ENCODE measurements at places on chromosomes 7 and 10.
A peak's percentile ranks its signal among the peaks of the same experiment; 100 is the strongest.

DNA sequence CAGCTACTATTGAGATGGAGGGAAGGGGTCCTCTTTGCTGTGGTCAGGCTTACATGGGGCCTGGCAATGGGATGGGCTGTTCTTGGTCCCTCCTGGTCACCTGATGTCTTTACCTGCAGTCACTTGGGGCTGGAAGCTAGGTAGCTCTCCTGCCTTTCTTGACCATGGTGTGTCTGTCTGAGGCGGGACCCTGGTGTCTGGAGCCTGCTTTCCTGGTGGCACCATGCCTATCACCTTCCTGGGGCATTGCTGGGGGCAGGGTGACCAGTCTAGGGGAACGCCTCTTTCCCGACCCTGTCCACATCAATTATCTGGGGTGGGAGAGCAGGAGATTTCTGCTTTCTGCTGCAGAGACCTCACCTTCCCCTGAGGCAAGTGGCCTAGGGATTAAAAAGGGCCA, 55.6 kb downstream of the ARHGAP22 start:
- no peak for DNase-seq

DNA sequence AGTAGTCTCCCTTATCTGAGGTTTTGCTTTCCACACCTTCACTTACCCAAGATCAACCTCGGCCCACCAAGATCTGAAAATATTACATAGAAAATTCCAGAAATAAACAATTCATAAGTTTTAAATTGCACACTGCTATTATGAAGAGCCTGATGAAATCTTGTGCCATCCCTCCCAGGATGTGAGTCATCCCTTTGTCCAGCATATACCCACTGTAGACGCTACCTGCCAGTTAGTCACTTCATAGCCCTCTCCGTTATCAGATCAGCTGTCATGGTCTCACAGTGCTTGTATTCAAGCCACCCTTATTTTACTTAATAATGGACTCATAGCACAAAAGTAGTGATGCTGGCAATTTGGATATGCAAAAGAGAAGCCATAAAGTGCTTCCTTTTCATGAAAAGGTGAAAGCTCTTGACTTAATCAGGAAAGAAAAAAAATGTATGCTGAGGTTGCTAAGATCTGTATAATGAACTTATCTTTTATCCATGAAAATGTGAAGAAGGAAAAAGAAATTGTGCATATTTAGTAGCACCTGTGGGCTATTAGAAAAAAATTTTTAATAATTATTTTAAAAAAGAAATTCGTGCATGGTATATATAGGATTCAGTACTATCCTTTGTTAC, 9.8 kb upstream of the MRPS16 start:
- peak; percentile 46 for DNase-seq

DNA sequence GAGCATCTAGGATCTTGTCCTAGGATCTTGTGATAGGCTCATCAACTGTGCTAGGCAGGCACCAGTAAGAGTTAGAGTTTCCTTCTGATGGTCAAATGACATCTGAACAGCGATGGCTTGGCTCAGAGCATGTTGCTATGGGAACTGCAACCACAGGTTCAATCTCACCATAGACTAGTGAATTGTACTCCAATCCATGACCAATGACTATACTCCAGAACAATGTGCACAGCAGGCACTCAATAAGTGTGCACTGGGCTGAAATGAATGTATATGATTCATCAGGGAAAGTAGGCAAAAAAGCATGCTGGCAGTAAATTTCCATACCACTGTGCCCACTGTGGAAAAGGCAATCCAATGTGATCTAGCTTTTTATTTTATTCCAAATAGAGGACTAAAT, 163.6 kb upstream of the HPS1 start:
- DNase-seq: no peak

DNA sequence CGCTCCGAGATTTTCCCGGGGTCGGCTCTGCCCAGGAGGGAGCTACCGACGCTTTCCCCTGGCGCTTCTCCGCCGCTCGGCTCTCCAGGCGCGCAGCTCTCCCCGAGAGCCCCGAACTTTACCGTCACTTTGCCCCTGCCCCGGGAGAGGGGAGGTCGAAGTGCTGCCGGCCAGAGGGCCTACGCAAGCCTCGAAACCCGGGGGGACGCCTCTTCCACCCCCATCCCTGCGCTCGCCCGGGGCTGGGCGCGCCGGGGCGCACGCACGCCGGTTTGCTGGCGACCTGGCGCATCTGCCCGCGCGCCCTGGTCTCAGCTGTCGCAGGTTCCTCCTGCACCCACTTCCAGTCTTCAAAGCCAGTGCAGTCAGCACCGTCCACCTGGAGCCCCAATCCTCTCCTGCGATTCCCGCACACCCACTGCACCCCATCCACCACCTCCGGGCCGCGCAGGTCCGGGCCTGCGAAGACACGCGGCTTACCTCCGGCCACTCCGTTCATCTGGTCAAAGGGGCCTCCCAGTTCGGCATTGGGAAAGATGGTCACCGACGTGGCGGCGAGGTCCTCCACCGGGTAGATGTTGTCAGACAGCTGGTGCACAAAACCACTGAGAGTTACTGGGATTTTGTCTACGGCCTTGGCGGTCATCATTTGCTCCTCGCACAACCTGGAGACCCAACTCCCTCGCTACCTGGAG, 638 bp downstream of the EGR2 start:
- no peak for DNase-seq

- DNase-seq: no peak
Observed at GRCh38 chr10:116112232-116113231, 160.5 kb downstream of the GFRA1 start.

- DNase-seq: no peak
Observed at GRCh38 chr7:115603416-115603815, 427.1 kb downstream of the TFEC start.

- DNase-seq: peak; percentile 67
Observed at GRCh38 chr7:100545360-100546128, 6.5 kb downstream of the AGFG2 start.

GRCh38 chr7:112092709-112093395, 113.3 kb downstream of the DOCK4 start:
- no peak for DNase-seq

GRCh38 chr7:43758822-43759683, 573 bp downstream of the BLVRA start:
- no peak for DNase-seq

GRCh38 chr10:77290528-77291155, 347.0 kb downstream of the KCNMA1 start:
- DNase-seq: peak; percentile 78

DNA sequence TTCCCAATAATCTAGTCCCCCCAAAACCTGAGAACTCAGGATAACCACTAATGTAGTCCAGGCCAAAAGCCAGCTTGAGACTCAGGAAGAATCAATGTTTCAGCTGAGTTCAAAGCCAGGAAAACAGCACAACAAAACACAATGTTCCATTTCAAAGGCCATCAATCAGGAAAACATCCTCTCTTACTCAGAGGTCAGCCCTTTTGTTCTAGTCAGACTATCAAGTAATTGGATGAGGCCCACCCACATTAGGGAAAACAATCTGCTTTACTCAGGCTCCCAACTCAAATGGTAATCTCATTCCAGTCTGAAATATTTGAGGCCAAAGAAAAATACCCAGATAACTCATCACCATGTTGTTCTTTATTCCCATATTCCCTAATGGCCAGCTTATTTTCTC, 152.2 kb downstream of the SDHAF3 start:
- no peak for DNase-seq

DNA sequence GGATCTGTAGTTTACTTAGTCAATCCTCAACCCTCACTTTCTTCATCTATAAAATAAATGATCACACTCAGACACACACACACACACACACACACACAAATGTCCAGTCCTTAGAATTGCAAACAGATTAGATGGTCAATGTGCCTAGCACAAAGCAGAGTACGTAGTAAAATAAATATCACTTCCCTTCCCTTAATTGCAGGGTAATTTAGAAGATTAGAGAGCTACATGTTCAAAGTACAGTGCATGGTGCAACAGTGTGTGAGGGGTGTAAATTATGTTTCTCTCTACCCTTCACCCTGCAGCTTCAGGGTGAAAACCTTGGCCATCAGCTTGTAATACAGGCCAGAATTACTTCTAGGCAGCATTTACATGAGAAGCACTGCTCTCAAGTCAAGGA, 187.0 kb upstream of the GHITM start:
- DNase-seq: no peak

DNA sequence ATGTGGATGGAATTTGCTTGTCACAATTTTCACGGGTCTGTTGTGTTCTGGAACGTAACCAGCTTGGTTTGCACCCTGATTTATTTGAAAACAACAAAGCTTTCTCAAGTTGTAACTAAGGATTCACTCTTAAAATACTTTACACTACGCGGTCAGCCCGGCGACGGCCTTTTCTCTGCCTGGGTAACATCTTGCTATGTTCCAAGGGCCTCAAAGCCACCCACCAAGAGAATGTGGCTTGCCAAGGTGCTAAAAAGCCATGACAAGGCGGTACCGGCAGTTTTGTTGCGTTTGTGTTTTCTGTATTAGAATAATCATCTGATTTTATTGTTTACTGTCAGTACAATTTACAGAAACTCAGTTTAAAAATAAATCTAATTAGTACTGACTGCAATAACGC, 220.9 kb downstream of the SFMBT2 start:
- no peak for DNase-seq

- no peak for DNase-seq
Observed at GRCh38 chr10:63539994-63540393, 18.8 kb downstream of the REEP3 start.

DNA sequence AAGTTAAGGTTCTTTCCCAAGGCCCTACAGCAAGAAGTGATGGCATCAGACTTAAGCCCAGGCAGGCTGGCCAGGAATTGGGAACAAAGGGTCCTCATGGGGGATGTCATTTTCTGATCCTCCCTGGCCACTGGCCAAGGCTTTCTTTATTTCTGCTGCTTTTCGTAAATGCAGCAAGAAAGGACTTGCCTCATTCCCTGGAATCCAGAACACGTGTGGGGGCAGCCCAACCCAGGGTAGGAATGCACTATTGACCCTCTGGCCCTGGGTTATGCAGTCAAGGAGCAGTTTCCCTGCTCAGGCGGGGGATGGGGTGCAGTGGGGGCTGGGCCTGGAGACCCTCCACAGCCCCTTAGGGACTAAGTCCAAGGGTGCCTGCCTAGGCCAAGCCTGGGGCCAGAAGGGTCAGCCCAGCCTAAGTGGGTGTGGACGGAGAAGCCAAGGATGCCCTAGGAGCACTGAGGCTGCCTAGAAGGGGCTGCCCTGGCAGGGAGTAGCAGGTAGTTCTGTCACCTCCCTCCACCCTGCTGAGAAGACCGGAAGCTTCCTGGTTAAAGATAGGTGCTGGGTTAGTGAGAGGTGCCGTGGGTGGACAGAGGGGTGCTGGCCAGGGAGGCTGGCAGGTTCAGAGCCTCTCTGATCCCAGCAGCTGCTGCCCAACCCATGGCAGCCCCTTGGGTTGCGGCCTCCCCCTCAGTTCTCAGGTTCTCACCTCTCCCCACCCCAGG, 179.2 kb downstream of the SH3PXD2A start:
- DNase-seq: no peak

DNA sequence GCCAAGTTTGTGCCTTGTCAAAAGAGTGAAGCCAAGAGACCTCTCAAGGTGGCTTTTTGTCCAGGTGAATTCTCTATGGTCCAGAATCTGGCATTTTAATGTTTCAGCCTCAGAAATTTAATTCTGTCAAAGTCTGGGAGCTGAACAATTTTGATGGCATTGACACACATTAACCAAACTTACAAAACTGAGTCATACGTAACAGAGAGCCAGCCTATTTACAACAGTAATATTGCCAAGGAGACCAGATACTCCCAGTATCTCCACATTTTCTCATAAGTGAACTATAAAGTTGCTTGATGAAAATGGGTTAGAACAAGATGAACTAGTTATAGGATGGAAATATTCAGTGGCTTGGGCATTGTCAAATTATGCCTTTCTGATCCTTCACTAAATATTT, 43.8 kb downstream of the PDE6C start:
- no peak for DNase-seq

- no peak for DNase-seq
Observed at GRCh38 chr10:99080275-99080945, 155.2 kb downstream of the HPSE2 start.
